Activated CD4-positive, alpha-beta T cell treated with anti-CD3 and anti-CD28 coated beads, Interleukin-2, amount 50 U/mL, for 48 hours (primary cell): ENCODE measurements at places on chromosomes 4 and X.

GRCh38 chrX:45274576-45274975 is 73.9 kb upstream of the DIPK2B start:
- no peak for DNase-seq

- no peak for DNase-seq
Observed at GRCh38 chr4:138669479-138670315, 345.9 kb upstream of the NOCT start.

GRCh38 chr4:184987493-184988031 is 30.7 kb upstream of the HELT start:
- no peak for DNase-seq

GRCh38 chrX:115023139-115023538 is 5.7 kb upstream of the IL13RA2 start:
- no peak for DNase-seq

GRCh38 chr4:94455081-94455480 is 3.3 kb downstream of the PDLIM5 start:
- no peak for DNase-seq

GRCh38 chr4:106809076-106809475 is 227.0 kb downstream of the DKK2 start:
- no peak for DNase-seq

GRCh38 chr4:167509551-167509950 is 275.3 kb upstream of the SPOCK3 start:
- DNase-seq, result no peak

GRCh38 chrX:124344246-124344645 is 2.1 kb upstream of the SH2D1A start:
- no peak for DNase-seq
